ENCODE measurements at places on chromosomes 2 and 18.
A peak's percentile ranks its signal among the peaks of the same experiment; 100 is the strongest.

- H3K4me1 ChIP-seq = no peaks in the 10 kb centered on the region
- H3K4me3 ChIP-seq = no peak overlapping the region
- H3K27ac ChIP-seq = no peak overlapping the region
These were observed 250 bp downstream of the DSC1 start for GRCh38 chr18:31162419-31162793.

GRCh38 chr2:72894514-72894913, 7.3 kb downstream of the SPR start:
- no peak overlapping the region for H3K27ac ChIP-seq
- peaks cover 84% of the 10 kb centered on the region for H3K27me3 ChIP-seq
- H3K4me1 ChIP-seq = peaks cover 22% of the 10 kb centered on the region
- no peak for DNase-seq

- H3K27ac ChIP-seq = no peak overlapping the region
- H3K4me3 ChIP-seq = no peak overlapping the region
- peaks cover 48% of the 10 kb centered on the region for H3K4me1 ChIP-seq
- H3K27me3 ChIP-seq = no peaks in the 10 kb centered on the region
- H3K36me3 ChIP-seq = peaks cover 10% of the 10 kb centered on the region
These were observed 9.8 kb upstream of the NCK2 start for GRCh38 chr2:105734762-105735538.

- no peaks in the 10 kb centered on the region for H3K36me3 ChIP-seq
- no peaks in the 10 kb centered on the region for H3K27me3 ChIP-seq
- no peak for DNase-seq
- no peak overlapping the region for H3K4me3 ChIP-seq
- no peak overlapping the region for H3K27ac ChIP-seq
- peaks cover 8% of the 10 kb centered on the region for H3K4me1 ChIP-seq
These were observed 1.7 kb upstream of the MYOM1 start for GRCh38 chr18:3221496-3221895.

DNA sequence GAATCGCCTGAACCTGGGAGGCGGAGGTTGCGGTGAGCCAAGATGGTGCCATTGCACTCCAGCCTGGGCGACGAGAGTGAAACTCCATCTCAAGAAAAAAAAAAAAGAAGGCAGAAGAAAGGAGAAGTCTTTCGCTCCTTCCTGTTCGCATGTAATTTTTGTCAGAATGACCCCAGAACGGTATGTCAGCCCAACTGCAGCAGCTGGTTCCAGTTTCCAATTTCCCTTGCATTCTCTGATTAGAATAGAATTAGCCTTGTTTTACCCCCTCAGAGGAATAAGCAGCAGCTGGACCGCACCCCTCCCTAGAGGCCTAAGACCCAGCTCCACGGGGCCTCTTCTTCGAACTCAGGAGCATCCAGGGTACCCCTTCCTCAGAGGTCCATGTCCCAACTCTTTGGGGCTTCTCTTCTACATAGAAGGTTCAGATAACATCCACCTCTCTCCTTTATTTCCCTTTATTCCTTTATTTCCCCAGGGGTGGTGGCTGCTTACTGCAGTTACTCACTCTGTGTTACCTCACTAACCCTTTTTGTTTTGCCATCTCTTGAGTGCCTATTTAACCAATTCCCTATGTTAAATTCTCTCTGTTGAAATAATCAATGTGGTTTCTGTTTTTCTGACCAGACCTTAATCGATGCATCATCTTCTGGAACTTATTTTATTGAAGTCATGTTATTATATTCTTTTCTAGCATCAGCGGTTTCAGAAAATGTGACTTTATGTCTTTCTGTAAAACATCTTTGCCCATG, 7.2 kb upstream of the PUM2 start:
- H3K4me1 ChIP-seq = peaks cover 1% of the 10 kb centered on the region
- no peaks in the 10 kb centered on the region for H3K27me3 ChIP-seq
- H3K36me3 ChIP-seq = no peaks in the 10 kb centered on the region
- DNase-seq = no peak

GRCh38 chr2:110973262-110973661, 147.5 kb upstream of the BCL2L11 start:
- H3K36me3 ChIP-seq = peaks cover 3% of the 10 kb centered on the region
- peaks cover 21% of the 10 kb centered on the region for H3K27me3 ChIP-seq
- H3K4me1 ChIP-seq = no peaks in the 10 kb centered on the region
- no peak overlapping the region for H3K4me3 ChIP-seq

DNA sequence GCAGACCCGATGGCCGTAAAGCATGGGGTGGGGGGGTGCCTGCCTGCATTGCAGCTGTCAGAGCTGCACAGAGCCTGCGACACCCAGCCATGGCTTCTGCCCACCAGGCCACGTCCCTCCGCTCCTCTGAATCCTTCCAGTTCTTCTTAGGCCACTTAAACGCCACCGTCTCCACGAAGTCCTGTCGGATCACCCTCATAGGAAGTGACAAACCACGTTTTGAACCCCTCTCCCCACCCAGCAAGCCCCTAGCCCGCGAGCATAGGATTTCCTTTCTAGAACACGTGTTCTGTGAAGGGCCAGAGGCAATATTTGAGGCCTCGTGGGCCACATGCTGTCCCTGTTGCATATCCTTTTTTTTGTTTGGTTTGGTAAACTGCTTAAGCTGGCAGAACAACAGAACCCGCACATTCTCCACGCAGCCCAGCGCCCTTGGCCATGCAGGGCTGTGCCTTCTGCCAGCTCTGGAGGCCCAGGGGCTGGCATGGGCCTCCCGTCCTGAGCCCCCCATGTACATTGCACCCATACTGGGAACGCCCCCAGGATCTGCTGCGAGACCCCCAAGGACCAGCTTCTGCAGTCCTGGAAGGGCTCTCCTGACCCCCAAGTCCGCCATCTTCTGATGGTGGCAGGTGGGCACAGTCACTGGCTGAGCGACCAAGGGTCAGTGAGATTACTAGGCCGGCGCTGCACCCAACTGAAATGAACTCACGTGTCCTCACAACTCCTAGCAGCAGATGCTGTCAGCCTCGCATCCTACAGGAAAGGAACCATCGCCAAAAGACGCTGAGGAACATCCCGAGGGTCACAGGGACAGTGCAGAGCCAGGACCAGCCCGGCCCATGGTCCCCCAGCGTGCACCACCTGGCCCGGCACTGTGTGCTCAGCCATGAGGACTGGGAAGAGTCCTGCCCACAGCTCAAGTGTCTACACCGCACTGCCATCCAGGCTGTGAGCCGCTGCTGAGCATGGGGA, 35.1 kb downstream of the ADI1 start:
- H3K27ac ChIP-seq = no peak overlapping the region
- H3K4me1 ChIP-seq = peaks cover 9% of the 10 kb centered on the region
- no peak for DNase-seq

DNA sequence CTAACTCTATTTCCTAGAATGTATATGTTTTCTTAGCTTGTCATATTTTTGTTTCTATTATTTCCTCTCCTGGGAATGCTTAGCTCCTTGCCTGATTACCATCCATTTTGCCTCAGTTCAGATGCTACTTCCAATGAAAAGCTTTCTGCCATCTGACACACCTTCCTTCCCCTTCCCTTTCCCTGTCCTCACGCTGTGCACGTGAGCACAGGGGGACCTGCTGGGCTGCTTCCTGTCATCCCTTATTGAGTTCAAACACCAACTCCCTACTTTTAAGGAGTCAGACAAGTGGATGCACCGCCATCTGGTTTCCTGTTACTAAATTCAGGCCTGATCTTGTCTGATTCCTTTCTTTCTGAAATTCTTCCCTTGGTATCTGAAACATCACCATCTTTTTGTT, 2.4 kb upstream of the INO80C start:
- peaks cover 6% of the 10 kb centered on the region for H3K36me3 ChIP-seq
- no peak overlapping the region for H3K4me3 ChIP-seq
- H3K4me1 ChIP-seq = peaks cover 25% of the 10 kb centered on the region
- H3K27me3 ChIP-seq = no peaks in the 10 kb centered on the region
- H3K27ac ChIP-seq = no peak overlapping the region

GRCh38 chr2:33484042-33484621, 7.7 kb downstream of the RASGRP3 start:
- H3K27ac ChIP-seq = peak overlapping the region; percentile 95
- no peak for DNase-seq
- peaks cover 49% of the 10 kb centered on the region for H3K4me1 ChIP-seq
- H3K27me3 ChIP-seq = no peaks in the 10 kb centered on the region
- peaks cover 69% of the 10 kb centered on the region for H3K36me3 ChIP-seq

Data from stimulated activated naive B cell treated with anti-CD40 and anti-IgM and Interleukin-4, amounts not matched to agents 10 μg/mL and 1 μg/mL and 100 μg/mL, for 72 hours (primary cell).